ENCODE measurements at places on chromosomes 5 and 9.
A peak's percentile ranks its signal among the peaks of the same experiment; 100 is the strongest.

DNA sequence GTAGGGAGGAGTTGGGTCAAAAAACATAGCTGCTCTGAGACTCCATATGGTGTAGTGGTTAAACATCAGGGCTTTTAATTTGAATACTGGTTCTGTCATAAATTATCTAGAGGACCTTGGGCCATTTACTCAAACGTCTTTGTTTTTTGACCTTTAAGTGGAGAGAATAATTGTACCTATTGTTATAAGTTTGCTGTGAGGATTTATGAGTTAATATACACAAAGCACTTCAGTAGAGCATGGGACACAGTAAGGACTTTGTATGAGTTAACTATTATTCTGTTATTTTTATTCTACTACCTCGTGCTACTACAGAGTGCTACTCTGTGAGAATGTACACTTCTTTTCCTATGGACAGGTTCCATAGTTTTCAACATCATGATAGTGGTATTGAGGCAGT is 123.7 kb upstream of the TNC start:
- no peak for DNase-seq

DNA sequence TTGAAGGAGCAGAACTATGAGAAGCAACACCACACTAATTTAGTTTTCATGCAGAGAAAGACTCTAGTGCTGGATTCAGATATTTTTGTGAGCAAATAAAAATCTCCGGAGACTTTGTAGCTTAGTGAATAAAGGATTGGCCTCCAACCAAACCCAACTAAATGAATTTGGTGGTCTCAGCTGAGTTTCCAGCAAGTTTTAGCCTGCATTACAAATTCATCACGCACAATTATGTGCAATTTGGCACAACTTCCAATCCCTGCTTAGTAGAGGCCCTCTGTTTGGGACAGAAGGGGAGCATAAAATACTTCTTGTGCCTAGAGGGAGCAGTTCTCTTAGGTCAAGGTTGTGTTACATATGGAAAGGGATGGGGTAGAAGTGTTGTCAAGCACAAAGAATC is 112.3 kb upstream of the ADAMTSL1 start:
- no peak for DNase-seq

DNA sequence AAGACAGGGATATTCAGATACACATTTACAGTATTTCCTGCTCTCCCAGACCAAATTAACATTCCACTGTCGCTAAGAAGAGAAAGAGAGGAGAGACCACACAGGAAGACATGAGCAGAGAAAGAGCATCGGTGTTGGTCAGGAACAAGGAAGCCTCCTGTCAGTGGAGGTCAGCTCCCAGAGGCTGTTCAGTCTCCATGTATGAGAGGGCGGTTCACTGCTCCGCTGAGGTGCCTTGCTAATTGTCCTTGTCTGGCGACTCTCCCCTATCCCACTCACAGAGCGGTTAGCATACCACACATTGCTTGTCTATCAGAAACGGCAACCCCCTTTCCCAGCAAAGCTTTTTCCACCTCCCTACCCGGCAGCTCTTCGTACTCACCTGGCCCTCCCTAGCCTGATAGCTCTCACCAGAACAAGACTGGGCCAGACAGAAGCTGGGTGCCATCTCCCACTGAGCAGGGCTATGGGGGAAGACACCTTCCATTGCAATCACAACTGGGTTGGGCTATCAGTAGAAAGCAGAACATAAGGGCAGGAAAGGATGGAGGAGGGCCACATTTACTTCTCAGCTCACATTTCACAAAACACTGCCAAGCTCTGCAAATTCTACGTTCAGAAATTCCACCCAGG is 58.6 kb upstream of the LMNB1 start:
- no peak for DNase-seq

GRCh38 chr9:35798658-35799374 is 7.4 kb downstream of the NPR2 start:
- no peak for DNase-seq

DNA sequence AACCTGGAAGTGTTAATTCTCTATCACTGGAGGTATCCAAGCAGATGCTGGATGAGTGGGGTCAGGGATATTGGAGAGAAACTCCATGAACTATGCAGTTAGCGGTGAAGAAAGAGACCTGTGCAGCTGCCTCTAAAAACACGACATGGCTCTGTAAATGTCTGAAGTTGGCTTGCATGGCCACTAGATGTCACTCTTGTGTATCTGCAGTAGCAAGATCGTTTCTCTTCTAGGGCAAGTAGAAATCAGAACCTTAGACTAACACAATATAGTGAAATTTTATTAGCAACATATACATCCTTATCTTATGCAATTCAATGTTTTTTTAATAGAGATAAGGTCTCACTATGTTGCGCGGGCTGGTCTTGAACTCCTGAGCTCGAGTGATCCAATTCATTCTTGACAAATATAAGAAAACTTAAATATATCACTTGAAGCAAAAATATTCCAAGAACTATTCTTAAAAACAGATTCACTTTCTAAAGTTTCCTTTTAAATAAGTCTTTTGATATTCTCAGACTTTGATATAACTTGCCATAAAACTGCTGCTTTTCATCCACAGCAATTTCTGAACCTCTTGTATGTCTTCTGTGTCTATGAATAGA is 2.9 kb downstream of the OR2S2 start:
- peak; percentile 58 for DNase-seq

DNA sequence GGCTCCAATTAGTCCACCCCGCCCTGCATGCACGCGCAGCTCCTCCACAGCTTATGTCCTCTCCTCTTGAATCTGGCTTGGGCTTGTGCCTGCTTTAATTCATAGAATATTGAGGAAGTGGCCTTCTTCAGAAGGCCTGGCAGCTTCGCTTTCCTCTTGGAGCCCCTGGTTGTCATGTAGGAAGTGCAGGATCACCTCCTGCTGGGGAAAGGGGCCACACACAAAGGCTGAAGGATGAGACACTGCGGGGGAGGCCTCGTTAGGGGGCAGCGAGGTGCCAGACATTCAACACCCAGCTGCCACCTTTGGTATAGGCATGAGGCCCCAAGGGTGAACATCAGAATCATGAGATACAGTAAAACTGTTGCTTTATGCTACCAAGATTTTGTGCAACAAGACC is 2.7 kb upstream of the CNOT6 start:
- no peak for DNase-seq

GRCh38 chr9:79501546-79501945 is 70.2 kb upstream of the TLE4 start:
- no peak for DNase-seq

GRCh38 chr5:123344816-123345426 is 78.3 kb downstream of the CEP120 start:
- DNase-seq, result no peak

DNA sequence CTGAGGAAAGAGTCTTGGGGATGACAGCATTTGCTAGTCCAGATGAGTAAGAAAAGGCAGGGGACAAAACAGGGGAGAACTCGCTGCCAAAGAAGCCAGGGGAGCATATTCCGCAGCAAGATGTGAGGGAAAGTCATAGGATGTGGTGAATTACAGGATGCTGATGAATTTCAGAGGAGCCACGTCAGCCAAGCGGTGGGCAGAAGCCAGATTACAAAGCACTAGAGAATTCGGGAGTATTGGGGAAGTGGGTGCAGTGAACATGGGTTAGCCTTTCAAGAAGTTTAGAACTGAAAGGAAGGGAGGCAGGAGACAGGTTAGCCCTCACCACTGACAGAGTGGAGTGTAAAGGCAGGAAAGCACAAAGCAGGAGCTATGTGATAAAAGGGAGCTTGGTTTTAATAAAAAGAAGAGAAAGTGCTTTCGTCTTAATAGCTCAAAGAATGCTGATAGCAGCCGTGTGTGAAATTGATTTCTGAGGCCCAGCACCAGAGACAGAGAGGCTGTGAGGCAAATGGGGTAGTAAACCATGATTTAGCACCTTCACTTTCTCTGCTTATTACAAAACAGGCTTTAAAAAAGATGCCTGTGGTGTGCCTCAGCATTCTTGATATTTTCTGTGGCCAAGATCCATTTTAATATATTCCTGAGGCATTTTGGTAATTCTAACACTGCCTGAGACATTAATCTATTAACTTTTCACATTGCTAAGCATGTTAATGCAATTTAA is 16.9 kb downstream of the ADAMTSL1 start:
- no peak for DNase-seq

DNA sequence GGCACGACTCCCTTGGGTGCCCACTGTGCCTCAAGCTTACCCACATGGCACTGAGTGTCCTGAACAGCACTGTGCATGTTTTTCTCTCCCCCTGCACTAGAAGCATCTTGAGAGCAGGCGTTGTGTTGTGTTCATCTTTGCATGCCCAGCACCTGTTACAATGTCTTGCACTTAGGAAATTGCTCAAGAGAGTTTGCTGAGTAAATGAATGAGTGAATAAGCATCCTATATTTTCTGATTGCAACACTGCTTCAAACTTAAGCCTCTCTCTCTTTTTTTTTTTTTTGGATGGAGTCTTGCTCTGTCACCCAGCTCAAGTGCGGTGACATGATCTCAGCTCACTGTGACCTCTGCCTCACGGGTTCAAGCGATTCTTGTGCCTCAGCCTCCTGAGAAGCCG is 94.5 kb downstream of the LMNB1 start:
- DNase-seq, result no peak

- no peak for DNase-seq
These were observed 532.2 kb upstream of the TUSC1 start for GRCh38 chr9:26210338-26210851.

DNA sequence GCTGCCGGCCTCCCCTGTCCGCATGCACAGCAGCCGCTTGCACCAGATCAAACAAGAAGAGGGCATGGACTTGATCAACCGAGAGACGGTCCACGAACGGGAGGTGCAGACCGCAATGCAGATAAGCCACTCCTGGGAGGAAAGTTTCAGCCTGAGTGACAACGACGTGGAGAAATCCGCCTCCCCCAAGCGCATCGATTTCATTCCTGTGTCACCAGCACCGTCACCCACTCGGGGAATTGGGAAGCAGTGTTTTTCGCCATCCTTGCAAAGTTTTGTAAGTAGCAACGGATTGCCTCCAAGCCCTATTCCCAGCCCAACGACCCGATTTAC is 75.3 kb downstream of the PIP5K1B start:
- DNase-seq, result no peak

GRCh38 chr5:90680921-90681563 is 122.4 kb downstream of the ADGRV1 start:
- no peak for DNase-seq

DNA sequence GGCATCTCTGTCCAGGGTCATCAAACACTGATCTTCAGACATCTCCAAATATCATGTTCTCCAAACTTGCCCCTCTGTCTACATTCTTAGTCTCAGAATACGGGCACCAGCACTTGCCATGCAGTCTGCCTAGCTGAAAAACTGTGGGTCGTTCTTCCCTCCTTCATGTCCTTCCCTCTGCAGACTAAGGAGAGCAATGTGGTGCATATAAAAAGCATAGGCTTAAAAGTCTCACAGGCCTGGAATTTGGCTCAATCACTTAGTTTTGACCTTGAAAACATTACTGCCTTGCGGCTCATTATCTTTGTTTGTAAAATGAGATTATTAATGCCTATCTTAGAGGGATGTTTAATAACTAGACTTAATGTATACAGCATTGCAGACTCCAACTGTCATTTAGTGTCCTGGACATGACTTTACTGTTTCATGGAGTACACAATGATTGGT is 362.8 kb downstream of the NPR3 start:
- DNase-seq, result no peak

- DNase-seq, result no peak
These were observed 24.4 kb upstream of the GRPEL2 start for GRCh38 chr5:149320791-149321330.

DNA sequence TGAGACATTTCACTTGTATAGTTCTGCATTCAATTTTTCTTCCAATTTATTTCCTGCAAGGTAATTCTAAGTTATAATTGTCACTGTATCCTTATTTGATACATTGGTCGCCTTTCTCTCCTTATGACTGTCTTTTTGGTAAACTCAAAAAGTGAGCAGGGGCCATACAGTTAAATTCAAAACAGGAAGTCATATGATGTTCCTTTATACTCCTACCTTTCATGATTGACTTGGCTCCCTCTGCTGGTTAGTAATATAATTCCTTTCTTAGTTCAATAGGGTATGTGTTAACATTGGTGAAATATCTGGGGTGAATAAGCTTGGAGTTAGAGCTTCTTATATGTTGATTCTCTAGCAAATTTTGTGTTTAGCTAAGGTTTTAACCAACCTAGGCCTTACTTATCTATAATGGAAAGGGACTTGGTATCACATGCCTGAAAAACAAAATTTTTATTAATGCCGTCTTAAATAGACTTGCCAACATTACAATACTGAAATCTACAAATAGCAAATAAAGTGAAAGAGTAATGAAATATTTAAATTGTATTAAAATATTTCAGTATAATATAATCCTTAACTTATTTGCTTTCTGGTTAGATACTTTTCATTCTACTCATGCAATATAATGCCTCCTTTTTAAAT is 6.0 kb upstream of the NIPBL start:
- peak; percentile 75 for DNase-seq

GRCh38 chr5:136620016-136620419 is 254.7 kb upstream of the TRPC7 start:
- DNase-seq, result no peak

- DNase-seq, result no peak
These were observed 82.8 kb upstream of the TLX3 start for GRCh38 chr5:171226096-171226754.

- DNase-seq, result no peak
These were observed 6.8 kb upstream of the HSD17B4 start for GRCh38 chr5:119445544-119445943.

DNA sequence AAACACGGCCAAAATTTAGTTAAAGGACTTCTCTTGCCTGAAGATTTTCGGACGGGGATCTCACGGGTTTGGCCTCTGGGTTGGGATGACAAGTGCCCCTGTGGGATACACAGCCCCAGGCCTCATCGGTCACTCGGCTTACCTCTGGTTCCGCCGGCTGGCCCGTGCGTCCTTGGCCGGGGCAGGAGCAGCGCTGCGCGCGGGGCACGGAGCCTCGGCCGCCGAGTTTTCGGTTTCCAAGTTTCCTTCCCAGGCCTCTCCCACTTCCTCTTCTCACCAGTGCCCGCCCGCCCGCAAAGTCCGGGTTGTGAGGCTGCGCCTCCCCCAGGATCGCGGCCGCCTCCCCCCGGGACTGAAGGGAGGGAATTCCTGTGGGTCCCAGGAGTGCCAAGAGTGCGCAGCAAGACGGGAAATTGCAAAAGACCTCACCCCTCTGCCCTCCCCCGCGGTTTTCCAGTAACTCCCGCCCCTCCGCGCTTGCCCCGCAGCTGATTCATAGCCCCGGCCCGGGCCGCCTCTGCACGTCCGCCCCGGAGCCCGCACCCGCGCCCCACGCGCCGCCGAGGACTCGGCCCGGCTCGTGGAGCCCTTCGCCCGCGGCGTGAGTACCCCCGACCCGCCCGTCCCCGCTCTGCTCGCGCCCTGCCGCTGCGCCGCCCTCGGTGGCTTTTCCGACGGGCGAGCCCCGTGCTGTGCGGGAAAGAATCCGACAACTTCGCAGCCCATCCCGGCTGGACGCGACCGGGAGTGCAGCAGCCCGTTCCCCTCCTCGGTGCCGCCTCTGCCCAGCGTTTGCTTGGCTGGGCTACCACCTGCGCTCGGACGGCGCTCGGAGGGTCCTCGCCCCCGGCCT is at the start of gene OSMR:
Gene OSMR (plus strand): TSS at position 487 of the 853 bp plus-strand sequence. CDS start 23,033 bp downstream, outside the sequence.
- DNase-seq, result peak; percentile 16

Data from germinal center (tissue), 1 donor.